ENCODE measurements at places on chromosomes 7 and 10. TPM values are rescaled to one million over a fixed set of nuclear protein-coding genes. Genes with fewer than 3 reads are reported as not detected.

GRCh38 chr7:37432281-37432920, 16.3 kb downstream of the ELMO1 start:
- H3K4me3 ChIP-seq = no peak overlapping the region
- DNase-seq = no peak
- peaks cover 4% of the 10 kb centered on the region for H3K27me3 ChIP-seq
- H3K27ac ChIP-seq = no peak overlapping the region

DNA sequence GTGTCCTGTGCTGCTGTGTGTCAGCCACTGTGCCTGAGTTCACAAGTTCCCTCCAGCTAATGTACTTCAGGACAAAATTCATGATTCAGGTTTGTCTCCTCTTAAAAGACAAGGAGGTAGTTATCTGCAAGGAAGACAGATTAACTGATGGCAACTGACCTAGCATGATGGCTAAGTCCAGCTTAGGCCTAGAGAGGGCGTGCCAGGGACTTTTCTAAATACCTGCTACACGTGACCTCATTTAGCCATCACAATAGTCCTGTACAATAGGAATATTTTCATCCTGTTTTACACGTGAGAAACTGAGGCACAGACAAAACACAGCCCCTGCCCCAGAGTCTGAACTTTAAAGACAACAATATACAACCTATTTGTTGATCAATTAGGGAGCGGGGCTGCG, 275.7 kb downstream of the XPNPEP1 start:
- no peaks in the 10 kb centered on the region for H3K36me3 ChIP-seq
- no peak overlapping the region for H3K4me3 ChIP-seq
- H3K27ac ChIP-seq = no peak overlapping the region
- H3K27me3 ChIP-seq = no peaks in the 10 kb centered on the region

DNA sequence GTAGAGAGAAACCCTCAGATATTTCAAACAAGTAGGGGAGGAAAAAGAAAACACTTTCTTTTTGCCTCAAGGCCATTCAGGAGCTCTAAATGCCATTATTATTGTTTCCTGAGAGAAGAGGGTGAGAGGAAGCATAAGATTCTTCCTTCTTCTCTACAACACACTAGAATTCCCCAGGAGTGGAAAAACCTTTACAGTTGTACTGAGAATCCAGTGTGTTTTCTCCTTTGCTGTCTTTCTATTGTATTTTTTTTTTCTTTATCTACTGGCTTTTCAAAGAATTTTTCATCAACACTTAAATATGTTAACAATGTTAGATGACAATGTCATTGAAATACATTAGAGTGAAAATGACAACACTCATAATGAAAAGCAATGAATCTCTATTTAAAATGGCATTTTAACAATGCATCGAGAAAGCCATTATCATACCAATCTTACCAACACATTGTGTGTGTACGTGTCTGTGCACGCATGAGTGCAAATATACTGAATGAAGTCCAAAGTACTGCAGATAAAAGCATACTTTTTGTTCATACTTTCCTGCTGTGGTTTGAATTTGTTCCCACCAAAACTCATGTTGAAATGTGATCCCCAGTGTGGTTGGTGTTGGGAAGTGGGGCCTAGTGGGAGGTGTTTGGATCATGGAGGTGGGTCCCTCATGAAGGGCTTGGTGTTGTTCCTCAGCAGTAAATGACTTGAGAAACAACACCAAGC, 24.2 kb upstream of the MACC1 start:
- peak; percentile 7 for DNase-seq
- H3K4me1 ChIP-seq = no peaks in the 10 kb centered on the region
- H3K4me3 ChIP-seq = no peak overlapping the region
- H3K36me3 ChIP-seq = no peaks in the 10 kb centered on the region

- no peak overlapping the region for H3K4me3 ChIP-seq
- no peaks in the 10 kb centered on the region for H3K36me3 ChIP-seq
- no peak overlapping the region for H3K27ac ChIP-seq
- peaks cover 6% of the 10 kb centered on the region for H3K4me1 ChIP-seq
- DNase-seq = no peak
Observed at GRCh38 chr7:150344299-150344698, 2.9 kb upstream of the RARRES2 start.

DNA sequence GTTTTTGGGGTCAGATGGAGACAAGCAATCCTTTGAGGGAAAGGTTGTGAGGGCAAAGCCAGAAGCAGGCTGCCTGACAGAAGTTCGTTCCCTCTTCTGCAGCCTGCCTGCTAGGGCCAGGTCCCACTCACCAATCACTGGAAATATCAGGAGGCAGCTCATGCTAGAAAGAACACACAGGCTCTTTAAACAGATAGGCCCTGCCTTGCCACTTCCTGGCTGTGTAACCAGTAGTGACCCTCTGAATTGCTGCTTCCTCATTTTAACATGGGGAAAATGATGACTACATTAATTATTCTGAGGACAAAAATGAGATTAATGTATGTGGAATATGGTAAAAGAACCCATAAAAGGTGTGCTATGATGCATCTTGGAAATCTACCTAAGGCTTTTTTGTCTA, 50.5 kb upstream of the MRLN start:
- H3K27me3 ChIP-seq = no peaks in the 10 kb centered on the region
- no peak for DNase-seq
- H3K36me3 ChIP-seq = peaks cover 10% of the 10 kb centered on the region

- H3K4me3 ChIP-seq = no peak overlapping the region
- H3K27me3 ChIP-seq = no peaks in the 10 kb centered on the region
- H3K4me1 ChIP-seq = peaks cover 19% of the 10 kb centered on the region
- DNase-seq = no peak
Observed at GRCh38 chr7:103141753-103142404, 7.0 kb downstream of the NAPEPLD start.

- H3K36me3 ChIP-seq = no peaks in the 10 kb centered on the region
- peaks cover 21% of the 10 kb centered on the region for H3K4me1 ChIP-seq
Observed at GRCh38 chr10:70299876-70300275, 16.1 kb upstream of the NPFFR1 start.

GRCh38 chr10:89207801-89208551, 859 bp upstream of the CH25H start:
- H3K27ac ChIP-seq = peak overlapping the region; percentile 53
- no peaks in the 10 kb centered on the region for H3K36me3 ChIP-seq
- H3K27me3 ChIP-seq = peaks cover 10% of the 10 kb centered on the region

DNA sequence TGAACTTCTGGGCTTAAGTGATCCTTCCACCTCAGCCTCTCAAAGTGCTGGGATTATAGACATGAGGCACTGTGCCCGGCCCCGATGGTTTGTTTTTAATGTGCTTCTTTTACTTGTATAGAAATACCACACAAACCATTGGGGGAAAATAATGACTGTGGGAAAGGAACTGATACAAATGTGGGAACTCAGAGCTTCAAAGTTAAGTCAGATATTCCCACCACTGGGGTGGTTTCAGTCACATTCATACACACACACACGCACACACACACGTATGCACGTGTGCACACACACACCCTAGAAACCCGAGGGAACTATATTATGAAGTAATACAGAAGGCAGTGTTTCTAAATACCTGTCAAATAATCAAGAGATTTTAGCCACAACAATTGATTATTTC, 17.0 kb downstream of the CPA4 start:
- no peaks in the 10 kb centered on the region for H3K4me1 ChIP-seq
- DNase-seq = no peak
- H3K4me3 ChIP-seq = no peak overlapping the region

- H3K27me3 ChIP-seq = peaks cover under 1% of the 10 kb centered on the region
- no peak for DNase-seq
- peaks cover 55% of the 10 kb centered on the region for H3K4me1 ChIP-seq
- H3K4me3 ChIP-seq = peak overlapping the region; percentile 89
- H3K36me3 ChIP-seq = peaks cover 29% of the 10 kb centered on the region
- peak overlapping the region; percentile 50 for H3K27ac ChIP-seq
Observed at GRCh38 chr7:157140511-157140905, 1.8 kb downstream of the UBE3C start.

GRCh38 chr7:145863-146262, 46.5 kb upstream of the FAM20C start:
- H3K27ac ChIP-seq = no peak overlapping the region
- no peak overlapping the region for H3K4me3 ChIP-seq
- no peak for DNase-seq
- no peaks in the 10 kb centered on the region for H3K4me1 ChIP-seq
- H3K36me3 ChIP-seq = no peaks in the 10 kb centered on the region

GRCh38 chr7:123901101-123901500, 23.9 kb upstream of the SPAM1 start:
- H3K27me3 ChIP-seq = no peaks in the 10 kb centered on the region
- no peak overlapping the region for H3K27ac ChIP-seq
- no peaks in the 10 kb centered on the region for H3K4me1 ChIP-seq
- DNase-seq = no peak
- no peak overlapping the region for H3K4me3 ChIP-seq

DNA sequence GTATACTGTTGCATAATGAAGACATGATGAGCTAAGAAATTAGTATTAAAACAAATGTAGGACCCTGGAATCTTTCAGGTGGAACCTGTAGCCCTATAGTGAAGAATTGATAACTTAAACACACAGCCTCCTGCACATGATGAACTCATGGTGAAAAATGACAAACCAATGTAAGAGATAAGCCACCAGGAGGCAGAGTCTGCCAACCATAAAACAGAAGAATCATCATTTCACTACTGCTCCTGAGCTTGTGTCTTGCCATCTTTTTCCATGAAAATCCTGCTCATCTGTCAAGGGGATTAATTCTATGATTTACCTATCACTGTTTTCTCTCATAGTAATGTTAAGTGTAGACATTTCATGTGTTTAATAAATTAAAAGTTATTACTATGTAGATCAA, 363.9 kb downstream of the MALRD1 start:
- no peak overlapping the region for H3K4me3 ChIP-seq
- H3K27ac ChIP-seq = no peak overlapping the region
- H3K36me3 ChIP-seq = no peaks in the 10 kb centered on the region
- DNase-seq = peak; percentile 1

DNA sequence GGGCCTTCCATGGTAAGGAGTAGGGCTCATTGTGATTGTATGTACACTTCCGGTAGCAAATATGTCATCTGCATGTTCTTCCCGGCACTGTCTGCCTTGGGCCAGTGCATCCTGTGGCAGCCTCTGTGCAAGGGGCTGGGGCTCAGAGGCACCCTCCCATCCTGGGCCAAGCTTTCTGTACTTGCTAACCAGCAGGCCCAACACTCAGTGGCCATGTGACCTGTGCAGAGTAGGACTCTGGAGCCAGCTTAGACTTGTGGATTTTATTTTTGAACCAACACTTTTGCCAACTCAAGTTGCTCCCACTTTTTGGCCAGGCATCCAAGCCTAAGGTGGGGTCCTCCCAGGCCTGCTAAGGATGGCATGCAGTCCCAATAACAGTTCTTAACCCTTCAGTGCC, 25.0 kb downstream of the LDB3 start:
- peaks cover 3% of the 10 kb centered on the region for H3K27me3 ChIP-seq
- H3K4me3 ChIP-seq = no peak overlapping the region
- H3K27ac ChIP-seq = no peak overlapping the region
- H3K36me3 ChIP-seq = no peaks in the 10 kb centered on the region
- peaks cover 18% of the 10 kb centered on the region for H3K4me1 ChIP-seq

- DNase-seq = peak; percentile 7
- no peaks in the 10 kb centered on the region for H3K36me3 ChIP-seq
- H3K27me3 ChIP-seq = no peaks in the 10 kb centered on the region
- peaks cover 70% of the 10 kb centered on the region for H3K4me1 ChIP-seq
- H3K4me3 ChIP-seq = peak within 1 kb of the TSS; percentile 95
- peak within 1 kb of the TSS; percentile 85 for H3K27ac ChIP-seq
Observed at GRCh38 chr10:135132-135600, at the start of gene ZMYND11. TSS of gene ZMYND11 (plus strand) at chr10:135455. CDS start at chr10:180013, 44,558 bp downstream.

GRCh38 chr7:22666732-22667131, 60.3 kb upstream of the IL6 start:
- H3K4me3 ChIP-seq = peak overlapping the region; percentile 34
- H3K27ac ChIP-seq = peak overlapping the region; percentile 93
- H3K4me1 ChIP-seq = peaks cover 86% of the 10 kb centered on the region
- H3K36me3 ChIP-seq = no peaks in the 10 kb centered on the region
- DNase-seq = peak; percentile 69

DNA sequence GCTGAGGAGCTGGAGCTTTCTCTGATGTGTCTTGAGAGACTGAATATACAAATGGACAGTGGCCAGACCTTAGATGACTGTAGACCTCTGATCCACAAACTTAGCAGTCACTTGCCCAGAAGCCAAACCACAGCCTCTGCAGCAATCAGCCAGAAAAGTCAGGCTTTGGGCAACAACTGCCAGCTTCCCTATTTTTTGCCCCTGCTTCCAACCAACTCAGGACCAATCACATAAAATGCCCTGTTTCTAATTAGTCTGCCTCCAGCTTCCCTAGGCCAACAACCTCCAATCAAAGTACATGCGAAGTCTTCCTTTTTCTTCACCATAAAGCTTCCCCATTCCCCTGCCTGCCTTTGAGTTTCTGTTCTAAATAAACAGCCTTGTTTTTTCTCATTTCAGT, 37.8 kb upstream of the CACUL1 start:
- no peaks in the 10 kb centered on the region for H3K36me3 ChIP-seq
- no peak overlapping the region for H3K27ac ChIP-seq
- no peaks in the 10 kb centered on the region for H3K4me1 ChIP-seq
- H3K27me3 ChIP-seq = peaks cover 8% of the 10 kb centered on the region
- peak; percentile 23 for DNase-seq

- no peak overlapping the region for H3K4me3 ChIP-seq
- H3K27ac ChIP-seq = no peak overlapping the region
- H3K4me1 ChIP-seq = no peaks in the 10 kb centered on the region
- DNase-seq = no peak
Observed at GRCh38 chr7:132854238-132854637, 227.7 kb downstream of the CHCHD3 start.

DNA sequence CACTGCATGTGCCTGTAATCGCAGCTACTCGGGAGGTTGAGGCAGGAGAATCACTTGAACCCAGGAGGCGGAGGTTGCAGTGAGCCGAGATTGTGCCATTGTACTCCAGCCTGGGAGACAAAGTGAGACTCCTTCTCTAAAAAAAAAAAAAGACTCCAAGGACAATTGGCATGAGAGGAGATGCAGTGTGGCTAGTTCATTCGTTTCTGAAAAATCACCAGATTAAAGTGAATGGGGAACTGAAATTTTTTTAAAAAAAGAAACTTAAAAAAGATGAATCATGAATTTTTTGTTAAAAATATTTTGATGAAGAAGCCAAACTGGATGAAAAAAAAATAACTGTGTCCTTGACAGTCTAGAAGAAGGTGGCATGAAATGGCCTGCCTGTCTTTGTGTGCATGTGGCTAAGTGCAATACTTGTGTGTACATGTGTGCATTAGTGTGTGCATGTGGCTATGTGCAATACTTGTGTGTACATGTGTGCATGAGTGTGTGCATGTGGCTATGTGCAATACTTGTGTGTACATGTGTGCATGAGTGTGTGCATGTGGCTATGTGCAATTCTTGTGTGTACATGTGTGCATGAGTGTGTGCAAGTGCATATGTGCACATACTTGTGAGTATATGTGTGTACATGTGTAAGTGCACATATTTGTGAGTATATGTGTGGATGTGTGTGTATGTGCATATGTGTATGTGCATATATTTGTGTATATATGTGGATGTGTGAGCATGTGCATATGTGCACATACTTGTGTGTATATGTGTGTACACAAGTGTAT, 391.7 kb upstream of the KLF6 start:
- peaks cover 11% of the 10 kb centered on the region for H3K36me3 ChIP-seq
- H3K4me3 ChIP-seq = no peak overlapping the region
- H3K4me1 ChIP-seq = peaks cover 20% of the 10 kb centered on the region

SLC39A12 gene
- total RNA-seq = not detected

SHH gene
- total RNA-seq = not detected

KAZALD1 gene
- 16.8 TPM for total RNA-seq

LHFPL3 gene
- total RNA-seq = not detected

FRMPD2 gene
- not detected for total RNA-seq

TET1 gene
- total RNA-seq = 2.2 TPM

EPO gene
- total RNA-seq = not detected

C10orf143 gene
- 2.3 TPM for total RNA-seq

HERC4 gene
- 276 TPM for total RNA-seq
